ENCODE measurements at places on chromosomes 3 and 15. TPM values are rescaled to one million over a fixed set of nuclear protein-coding genes. Genes with fewer than 3 reads are reported as not detected.

Gene GPR149
- total RNA-seq = not detected

Gene GOLGA6L10
- 2.2 TPM for total RNA-seq

Gene GNAT1
- not detected for total RNA-seq

GRCh38 chr15:81575436-81576123 lies 201.6 kb upstream of the TMC3 start:
- DNase-seq = no peak

DNA sequence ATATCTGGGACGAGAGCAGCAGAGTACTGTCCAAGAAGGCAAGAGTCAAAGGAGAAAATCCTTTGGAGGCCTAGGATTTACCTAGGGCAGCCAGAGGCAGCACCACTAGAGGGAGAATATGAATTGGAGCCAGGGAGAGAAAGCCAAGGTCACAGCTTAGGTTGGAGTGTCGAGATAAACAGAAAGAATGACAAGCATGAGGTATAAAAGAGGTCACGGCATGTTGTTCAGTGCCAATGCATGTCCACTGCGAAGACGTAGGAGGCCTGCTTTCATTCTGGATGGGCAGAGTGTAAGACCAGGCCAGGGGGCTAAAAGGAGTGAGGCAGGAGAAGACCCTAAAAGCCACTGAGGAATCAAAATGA lies 47.2 kb downstream of the THBS1 start:
- no peak for DNase-seq

DNA sequence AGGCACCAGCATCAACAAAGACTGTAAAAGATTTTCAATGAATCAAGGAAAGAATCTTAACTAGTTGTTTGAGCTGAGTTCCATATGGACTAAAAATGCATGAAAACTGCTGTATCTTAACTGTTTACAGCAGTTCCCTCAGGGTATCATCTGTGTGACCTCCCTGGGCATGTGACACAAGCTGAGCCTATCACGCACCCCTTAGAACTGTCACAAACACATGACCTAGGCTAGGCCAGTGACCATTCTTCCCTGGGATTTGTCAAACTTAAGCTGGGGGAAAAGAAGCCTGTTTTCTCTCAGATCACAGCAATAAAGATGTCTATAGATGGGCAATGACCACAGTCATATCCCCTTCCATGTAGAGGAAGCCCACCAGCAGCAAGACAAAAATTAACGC lies 35.7 kb downstream of the IGF2BP2 start:
- no peak for DNase-seq

Gene SLC2A2
- total RNA-seq = not detected
